ENCODE measurements at places on chromosomes 11 and 22. TPM values are rescaled to one million over a fixed set of nuclear protein-coding genes. Genes with fewer than 3 reads are reported as not detected.
A peak's percentile ranks its signal among the peaks of the same experiment; 100 is the strongest.

Gene SIK2
- total RNA-seq: 6.8 TPM

Gene SHISAL1
- total RNA-seq: not detected

Gene OR6T1
- total RNA-seq: not detected

Gene LARGE1
- 6.1 TPM for total RNA-seq

Gene AQP11
- not detected for total RNA-seq

Gene FAM168A
- 27.0 TPM for total RNA-seq

Gene SCO2
- 3.4 TPM for total RNA-seq

Gene TMPRSS4
- 0.51 TPM for total RNA-seq

DNA sequence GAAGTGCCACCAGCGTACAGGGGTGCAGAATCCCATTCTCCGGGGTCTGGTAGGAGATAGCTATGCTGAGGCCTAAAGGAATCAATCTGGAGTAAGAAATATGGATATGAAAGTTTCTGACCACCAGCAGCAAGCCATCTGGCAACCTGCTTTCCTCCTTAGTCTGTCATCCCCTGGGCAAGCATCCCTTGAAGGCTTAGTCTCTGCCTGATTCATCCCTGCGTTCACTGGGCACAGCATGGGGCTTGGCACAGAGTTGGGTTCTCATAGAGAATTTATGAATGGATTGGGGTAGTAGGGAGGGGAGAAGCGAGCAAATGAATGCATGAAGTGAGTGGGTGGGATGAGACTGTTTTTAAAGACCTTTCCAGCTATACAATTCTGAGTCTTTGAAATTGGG lies 85.8 kb upstream of the NARS2 start:
- no peak for DNase-seq
- H3K27ac ChIP-seq: no peak overlapping the region
- no peaks in the 10 kb centered on the region for H3K4me1 ChIP-seq
- no peaks in the 10 kb centered on the region for H3K36me3 ChIP-seq
- H3K27me3 ChIP-seq: no peaks in the 10 kb centered on the region
- no peak overlapping the region for H3K4me3 ChIP-seq

DNA sequence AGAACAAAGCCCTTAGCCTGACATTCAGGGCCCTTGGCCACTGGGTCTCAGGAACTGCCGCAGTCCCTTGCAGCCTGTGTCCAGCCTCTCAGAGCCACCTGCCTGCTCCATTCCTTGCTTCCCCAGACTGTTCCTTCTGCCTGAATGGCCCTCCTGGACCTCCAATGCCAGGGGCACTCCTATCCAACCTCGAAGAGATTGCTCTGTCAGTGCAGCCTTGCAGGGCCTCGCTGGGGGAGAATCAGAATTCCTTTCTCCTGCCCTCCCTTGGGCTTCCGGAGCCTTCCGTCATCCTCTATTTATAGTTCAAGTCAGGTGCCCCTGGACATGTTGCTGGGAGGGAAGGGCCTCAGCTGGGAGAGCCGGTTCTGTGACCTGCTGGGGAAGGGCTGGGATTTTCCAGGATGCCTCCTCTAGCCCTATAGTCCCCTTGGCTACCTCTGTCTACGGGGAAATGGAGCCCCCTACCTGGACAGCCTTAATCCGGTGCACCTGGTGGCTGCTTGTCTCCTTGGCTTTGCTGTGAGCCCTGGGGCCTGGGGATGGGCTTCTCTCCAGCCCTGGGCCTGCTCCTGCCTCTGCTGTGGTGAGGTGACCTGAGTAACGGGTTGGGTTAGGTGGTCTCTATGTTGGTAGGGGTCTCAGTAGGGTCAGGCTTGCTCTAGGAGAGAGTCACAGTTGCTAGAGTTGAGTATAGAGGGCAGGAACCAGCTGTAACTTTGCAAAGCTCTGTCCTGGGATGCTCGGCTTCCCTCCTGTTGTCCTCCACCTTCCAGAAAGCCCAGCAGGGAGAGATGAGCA lies 45.9 kb upstream of the SYT7 start:
- peaks cover 44% of the 10 kb centered on the region for H3K27me3 ChIP-seq
- DNase-seq: no peak
- no peak overlapping the region for H3K27ac ChIP-seq
- no peak overlapping the region for H3K4me3 ChIP-seq
- H3K4me1 ChIP-seq: no peaks in the 10 kb centered on the region

DNA sequence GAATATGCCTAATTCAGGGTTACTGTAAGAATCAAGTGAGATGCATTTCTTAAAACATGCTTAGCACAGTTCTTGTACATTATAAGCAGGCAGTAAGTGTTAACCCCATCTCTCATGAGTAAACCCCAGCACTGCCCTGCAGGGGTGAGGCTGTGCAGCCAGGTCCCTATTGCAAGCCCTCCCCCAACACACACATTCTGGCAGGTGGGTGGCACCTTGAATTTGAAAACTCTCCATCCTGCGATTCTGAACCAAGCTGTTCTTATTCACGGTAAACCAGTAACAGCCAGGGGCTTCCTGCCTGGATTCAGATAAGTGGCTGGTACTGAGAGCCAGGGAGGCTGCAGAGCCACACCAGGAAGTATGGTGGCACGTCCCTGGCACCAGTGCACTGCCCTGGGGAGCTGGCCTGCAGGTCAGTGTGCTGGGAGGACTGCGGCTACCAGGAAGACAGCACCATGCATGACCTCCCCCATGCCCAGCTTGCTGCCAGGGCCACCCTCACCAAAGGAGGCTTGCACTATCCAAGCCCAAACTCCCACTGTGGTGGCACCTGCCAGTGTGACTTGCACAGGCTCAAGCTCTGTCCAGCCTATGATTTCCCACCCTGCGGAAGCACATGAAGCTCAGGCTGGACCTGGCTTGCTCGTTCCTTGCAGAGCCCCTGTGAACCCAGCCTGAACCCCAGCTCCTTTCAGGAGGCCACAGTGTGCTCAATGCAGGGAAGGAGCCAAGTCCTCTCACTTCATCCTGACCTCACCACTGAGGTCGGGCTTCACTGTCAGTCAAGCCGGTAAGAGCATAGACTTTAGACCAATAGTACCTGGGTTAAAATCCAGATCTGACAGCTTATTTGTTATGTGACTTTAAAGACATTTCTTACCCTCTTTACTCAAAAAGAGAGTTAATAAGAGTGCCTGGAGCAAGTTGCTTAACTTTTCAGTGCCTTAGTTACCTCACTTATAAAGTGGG lies 88.1 kb downstream of the MICAL2 start:
- DNase-seq: no peak
- no peaks in the 10 kb centered on the region for H3K27me3 ChIP-seq
- H3K4me3 ChIP-seq: no peak overlapping the region
- H3K27ac ChIP-seq: peak overlapping the region; percentile 77

- H3K4me3 ChIP-seq: no peak overlapping the region
- H3K36me3 ChIP-seq: peaks cover 4% of the 10 kb centered on the region
- DNase-seq: no peak
- no peaks in the 10 kb centered on the region for H3K27me3 ChIP-seq
- H3K4me1 ChIP-seq: peaks cover 10% of the 10 kb centered on the region
Measured at GRCh38 chr11:6204706-6205105, 651 bp upstream of the C11orf42 start.

DNA sequence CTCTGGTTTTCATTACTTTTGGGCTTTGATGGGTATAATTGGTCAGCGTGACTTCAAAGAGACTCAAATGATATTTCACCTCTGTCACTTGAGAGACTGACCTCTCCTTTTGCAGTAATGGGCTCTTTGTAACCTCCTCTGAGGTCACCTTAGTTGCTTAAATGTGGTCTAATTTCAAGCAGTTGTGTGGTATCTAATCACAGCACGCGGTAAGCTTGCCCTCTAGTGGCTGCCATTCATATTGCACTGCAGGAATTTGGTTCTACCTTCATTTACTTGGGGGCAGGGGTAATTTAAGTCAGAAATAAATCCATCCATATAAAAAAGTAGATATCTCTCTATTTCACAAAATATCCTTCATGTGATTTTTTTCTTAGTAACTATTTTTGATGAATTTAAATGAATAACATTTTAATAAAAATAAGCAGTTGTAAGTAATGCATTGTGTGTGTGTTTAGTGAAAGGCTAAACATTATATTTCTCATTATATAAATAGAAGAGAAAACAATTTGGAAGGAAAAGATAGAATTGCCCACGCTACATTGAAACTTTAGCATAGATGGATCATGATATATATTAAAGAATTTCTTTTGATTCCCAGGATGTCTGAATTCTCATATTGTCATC lies 55.0 kb upstream of the ANO3 start:
- H3K27me3 ChIP-seq: no peaks in the 10 kb centered on the region
- no peak overlapping the region for H3K27ac ChIP-seq
- H3K4me1 ChIP-seq: no peaks in the 10 kb centered on the region

DNA sequence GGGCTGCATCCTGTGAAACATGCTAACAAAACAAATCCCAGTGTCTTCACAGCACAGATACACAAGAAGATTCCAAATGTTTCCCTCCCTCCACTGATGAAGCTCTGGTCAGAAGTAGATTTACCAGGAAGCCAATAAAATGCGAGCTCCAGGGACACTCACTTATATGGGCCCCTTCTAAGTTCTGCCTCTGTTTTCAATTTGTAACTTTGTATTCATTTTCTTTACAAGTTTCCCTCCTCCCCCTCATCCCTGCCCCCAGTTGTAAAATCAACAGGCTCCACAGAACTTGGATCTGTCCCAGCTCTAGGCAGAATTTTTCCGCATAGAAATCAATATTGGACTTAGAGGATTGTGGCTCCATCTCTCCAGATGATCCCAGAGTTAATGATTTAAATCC lies 48.1 kb upstream of the ME3 start:
- DNase-seq: no peak
- no peaks in the 10 kb centered on the region for H3K4me1 ChIP-seq
- H3K27ac ChIP-seq: no peak overlapping the region

DNA sequence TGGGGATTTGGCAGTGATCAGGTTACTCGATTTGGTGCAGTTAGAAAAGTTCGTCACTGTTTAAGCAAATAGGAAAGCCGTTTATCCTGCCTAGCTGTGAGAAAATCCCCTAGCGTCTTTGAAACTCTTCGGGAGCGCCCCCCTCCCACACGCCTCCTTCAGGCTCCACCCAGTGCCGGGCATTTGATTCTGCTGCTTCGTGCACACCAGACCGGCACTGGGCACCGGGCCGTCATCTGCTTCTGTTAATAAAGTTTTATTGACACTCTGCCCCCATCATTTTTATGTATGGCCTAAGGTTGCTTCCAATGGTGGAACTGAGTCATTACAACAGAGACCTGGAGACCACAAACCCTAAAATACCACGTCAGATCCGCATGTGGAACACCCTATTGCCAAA lies 50.9 kb downstream of the IGF2 start:
- DNase-seq: no peak
- H3K4me3 ChIP-seq: no peak overlapping the region
- no peaks in the 10 kb centered on the region for H3K36me3 ChIP-seq
- no peak overlapping the region for H3K27ac ChIP-seq
- H3K27me3 ChIP-seq: no peaks in the 10 kb centered on the region
- H3K4me1 ChIP-seq: peaks cover 12% of the 10 kb centered on the region

- H3K36me3 ChIP-seq: peaks cover 3% of the 10 kb centered on the region
- H3K4me1 ChIP-seq: peaks cover 17% of the 10 kb centered on the region
- H3K4me3 ChIP-seq: no peak overlapping the region
- peak overlapping the region; percentile 93 for H3K27ac ChIP-seq
- peak; percentile 92 for DNase-seq
Measured at GRCh38 chr22:37121887-37122591, 12.5 kb upstream of the TMPRSS6 start.

DNA sequence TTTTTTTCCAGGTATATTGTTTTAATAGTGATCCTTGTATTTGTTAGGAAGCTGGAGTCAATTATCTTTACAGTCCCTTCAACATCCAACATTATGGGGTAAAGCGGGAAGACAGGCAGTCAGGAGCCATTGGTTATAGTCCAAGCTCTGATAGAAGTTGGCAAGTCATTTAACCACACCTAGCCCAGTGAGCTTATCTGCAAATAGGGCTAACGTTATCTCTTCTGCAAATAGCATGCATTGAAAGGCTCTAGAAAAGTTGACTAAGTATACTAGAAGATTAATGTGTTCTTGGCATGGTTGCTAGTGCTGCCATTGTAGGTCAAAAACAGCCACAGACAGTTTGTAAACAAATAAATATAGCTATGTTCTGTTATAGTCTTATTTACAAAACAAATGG lies 520.7 kb downstream of the OPCML start:
- no peak for DNase-seq
- H3K27ac ChIP-seq: no peak overlapping the region
